ENCODE measurements at places on chromosomes 16 and 17.

GRCh38 chr16:79466111-79466510, 134.4 kb downstream of the MAF start:
- DNase-seq = no peak

DNA sequence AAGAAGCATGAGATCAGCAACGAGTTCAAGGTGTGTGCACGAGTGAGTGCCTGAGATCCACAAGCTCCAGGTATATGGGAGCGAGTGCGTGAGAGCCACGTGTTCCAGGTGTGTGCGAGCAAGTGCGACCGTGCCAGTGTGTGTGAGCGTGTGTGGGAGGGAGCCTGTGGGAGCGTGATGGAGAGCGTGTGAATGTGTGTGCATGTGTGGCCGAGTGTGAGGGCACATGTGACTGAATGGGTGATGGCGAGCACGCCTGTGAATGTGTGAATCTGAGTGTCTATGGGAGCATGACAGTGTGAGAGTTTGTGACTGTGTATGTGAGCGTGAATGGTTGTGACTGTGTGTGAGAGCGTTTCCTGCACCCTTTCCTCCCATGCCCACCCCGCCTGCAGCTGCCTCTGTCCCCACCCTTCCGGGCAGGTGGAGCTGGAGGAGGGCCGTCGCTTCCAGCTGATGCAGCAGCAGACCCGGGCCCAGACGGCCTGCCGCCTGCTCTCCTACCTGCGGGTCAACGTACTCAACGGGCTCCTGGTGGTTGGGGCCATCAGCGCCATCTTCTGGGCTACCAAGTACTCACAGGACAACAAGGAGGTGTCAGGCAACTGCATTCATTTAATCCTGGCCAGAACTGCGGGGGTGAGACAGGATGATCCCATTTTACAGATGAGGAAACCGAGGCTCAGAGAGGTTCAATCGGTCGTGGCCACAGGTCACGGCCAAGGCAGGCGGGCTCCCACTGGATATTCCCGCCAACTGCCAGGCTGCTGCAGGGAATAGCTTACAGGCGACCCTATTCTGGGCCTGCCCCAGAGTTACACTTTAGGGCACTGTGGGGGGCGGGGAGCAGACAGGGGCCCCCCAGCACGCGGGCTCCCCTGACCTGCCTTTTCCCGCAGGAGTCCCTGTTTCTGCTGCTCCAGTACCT, 3.7 kb downstream of the TMC8 start:
- no peak for DNase-seq

DNA sequence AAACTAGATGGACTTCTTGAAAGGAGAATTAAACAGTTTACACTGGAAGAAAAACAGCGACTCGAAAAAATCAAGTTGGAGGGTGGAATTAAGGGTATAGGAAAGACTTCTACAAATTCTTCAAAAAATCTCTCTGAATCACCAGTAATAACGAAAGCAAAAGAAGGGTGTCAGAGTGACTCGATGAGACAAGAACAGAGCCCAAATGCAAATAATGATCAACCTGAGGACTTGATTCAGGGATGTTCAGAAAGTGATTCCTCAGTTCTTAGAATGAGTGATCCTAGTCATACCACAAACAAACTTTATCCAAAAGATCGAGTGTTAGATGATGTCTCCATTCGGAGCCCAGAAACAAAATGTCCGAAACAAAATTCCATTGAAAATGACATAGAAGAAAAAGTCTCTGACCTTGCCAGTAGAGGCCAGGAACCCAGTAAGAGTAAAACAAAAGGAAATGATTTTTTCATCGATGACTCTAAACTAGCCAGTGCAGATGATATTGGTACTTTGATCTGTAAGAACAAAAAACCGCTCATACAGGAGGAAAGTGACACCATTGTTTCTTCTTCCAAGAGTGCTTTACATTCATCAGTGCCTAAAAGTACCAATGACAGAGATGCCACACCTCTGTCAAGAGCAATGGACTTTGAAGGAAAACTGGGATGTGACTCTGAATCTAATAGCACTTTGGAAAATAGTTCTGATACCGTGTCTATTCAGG, 85.0 kb downstream of the C17orf58 start:
- no peak for DNase-seq

GRCh38 chr17:49468811-49469385, 26.2 kb upstream of the NGFR start:
- no peak for DNase-seq

- DNase-seq = no peak
Measured at GRCh38 chr16:81130126-81130525, 33.9 kb upstream of the GCSH start.

GRCh38 chr17:4483012-4483840, 15.5 kb upstream of the SPNS2 start:
- no peak for DNase-seq

GRCh38 chr17:1047879-1048470, 51.0 kb downstream of the TIMM22 start:
- DNase-seq = no peak

GRCh38 chr16:5479926-5480325, 382.3 kb upstream of the EEF2KMT start:
- DNase-seq = no peak

- no peak for DNase-seq
Measured at GRCh38 chr17:29682987-29683386, 60.3 kb upstream of the CORO6 start.

GRCh38 chr16:29876594-29877249, 13.7 kb upstream of the CDIPT start:
- DNase-seq = no peak

- no peak for DNase-seq
Measured at GRCh38 chr16:56871172-56871593, 6.2 kb downstream of the SLC12A3 start.

GRCh38 chr16:56736476-56736875, 6.5 kb downstream of the NUP93 start:
- no peak for DNase-seq

DNA sequence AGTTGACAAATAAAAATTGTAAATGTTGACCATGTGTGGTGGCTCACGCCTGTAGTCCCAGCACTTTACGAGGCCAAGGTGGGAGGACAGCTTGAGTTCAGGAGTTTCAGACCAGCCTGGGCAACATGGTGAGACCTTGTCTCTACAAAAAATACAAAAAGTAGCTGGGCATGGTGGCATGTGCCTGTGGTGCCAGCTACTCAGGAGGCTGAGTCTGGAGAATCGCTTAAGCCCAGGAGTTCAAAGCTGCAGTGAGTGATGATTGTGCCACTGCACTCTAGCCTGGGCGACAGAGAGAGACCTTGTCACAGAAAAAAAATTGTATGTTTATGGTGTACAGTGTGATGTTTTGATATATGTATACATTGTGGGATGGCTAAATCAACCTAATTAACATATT, 119.6 kb downstream of the NPIPB5 start:
- DNase-seq = no peak

DNA sequence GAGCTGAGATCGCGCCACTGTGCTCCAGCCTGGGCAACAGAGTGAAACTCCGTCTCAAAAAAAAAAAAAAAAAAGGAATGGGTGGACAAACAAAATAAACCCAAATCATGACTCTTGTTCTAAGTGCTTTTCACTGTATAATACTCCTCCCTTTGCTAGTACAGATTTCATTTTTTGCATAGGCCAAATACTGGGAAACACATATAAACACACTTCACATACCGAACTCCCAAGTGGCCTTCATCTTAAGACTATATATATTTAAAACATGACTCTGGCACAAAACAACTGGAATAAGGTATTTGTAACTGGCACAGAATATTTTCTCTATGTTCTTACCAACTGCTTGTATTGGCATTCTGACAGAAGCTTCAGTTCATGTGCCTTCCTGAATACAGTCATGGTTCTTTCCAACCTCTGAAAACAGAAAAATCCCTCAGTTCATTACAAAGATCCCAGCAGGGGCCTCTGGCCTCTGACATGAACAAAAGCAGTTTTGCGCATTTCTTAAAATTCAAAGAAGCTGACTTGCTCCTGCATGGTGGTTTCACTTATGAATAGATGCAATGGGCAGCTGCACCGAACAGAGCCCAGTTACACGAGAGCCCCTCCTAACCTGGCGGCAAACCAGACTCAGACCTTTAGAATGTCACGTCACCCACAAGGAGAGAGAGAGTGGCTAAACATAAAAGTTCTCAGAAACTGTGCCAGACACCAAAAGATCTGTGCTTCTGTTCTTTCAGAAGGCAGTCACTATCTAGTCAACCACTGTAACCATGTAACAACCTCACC, 19.1 kb upstream of the COPRS start:
- DNase-seq = no peak

- no peak for DNase-seq
Measured at GRCh38 chr17:32485261-32486110, 1.3 kb upstream of the CDK5R1 start.

GRCh38 chr17:73007407-73007806, 85.1 kb downstream of the SLC39A11 start:
- no peak for DNase-seq

GRCh38 chr17:40106760-40107521, 6.6 kb upstream of the NR1D1 start:
- DNase-seq = no peak

DNA sequence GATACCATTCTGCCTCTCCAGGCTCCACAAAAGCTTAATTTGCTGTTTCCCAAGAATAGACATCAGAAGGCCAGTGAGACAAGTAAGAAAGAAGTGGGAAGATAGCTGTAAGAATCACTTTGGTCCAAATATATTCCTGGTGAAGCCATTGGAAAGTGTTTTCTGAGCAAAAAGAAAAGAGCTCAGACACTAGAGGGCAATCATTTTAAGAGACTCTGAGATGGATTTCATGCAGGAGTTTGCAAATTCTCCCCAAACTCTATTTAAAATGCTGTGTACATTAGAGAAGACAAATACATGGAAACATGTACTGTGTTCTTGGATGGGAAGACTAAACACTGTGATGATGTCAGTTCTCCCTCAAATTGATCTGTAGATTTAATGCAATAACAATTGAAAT, 8.0 kb upstream of the SLC6A2 start:
- no peak for DNase-seq

DNA sequence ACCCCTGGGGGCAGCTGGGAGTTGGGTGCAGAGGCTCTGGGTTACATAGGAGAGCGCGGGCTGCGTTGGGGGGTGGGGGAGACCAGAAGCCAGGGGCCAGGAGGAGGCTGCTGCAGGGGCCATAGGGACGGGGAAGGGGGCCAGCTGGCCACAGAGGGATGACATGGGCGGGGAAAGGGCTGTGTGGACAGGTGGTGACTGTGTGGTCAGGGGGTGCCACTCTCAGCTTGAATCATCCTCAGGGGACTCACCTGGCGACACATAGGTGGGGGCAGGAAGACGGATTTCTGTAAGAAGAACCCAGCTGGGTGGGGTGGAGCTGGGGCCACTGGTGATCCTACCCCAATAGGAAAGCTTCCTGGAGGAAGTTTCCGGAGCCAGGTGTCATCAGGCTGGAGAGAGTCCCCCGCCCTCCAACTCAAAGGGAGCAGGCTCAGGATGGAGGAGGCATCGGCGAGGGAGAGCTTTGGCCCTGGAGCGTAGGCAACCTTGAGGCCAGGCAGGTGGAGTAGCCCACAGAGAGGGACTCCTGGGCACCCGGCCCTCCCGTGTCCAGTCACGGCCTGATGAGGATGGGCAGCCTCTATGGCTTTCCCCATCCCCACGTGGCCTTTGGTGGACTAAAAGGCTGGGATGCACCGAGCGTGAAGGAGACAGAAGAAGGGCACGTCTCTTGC, 1.2 kb downstream of the TRPV3 start:
- DNase-seq = no peak

DNA sequence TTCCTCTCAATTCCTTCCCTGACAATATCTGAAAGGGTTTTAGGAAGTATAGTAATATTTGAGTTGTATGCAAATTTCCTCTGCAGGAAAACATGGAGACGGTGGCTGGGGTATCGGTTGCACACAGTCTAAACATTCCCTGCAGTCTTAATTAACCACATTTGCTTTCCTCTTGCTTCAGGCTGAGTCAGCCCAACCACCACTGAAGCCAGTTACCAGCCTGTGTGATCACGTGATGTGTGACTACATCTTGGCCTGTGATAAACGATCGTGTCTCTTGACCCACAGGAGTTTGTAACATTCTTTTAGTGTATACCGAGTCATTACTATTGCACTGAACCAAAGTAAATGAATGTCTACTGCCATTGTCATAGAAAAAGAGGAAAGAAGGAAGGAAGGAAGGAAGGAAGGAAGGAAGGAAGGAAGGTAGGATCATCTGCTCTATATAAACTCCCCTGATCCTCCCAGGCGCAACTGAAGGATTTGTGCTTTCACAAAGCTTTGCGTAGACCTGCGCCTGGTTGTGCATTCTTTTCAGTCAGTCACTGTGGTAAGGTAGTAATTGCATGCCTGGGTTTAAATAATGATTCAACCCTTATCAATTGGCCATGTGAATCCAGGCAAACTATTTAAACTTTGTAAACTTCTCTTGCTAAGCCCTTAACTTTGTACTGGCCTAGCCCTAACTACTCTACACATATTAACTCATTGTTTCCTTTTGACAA, 280.6 kb upstream of the SALL1 start:
- DNase-seq = no peak

GRCh38 chr16:68893710-68894705, 50.7 kb downstream of the TANGO6 start:
- no peak for DNase-seq

DNA sequence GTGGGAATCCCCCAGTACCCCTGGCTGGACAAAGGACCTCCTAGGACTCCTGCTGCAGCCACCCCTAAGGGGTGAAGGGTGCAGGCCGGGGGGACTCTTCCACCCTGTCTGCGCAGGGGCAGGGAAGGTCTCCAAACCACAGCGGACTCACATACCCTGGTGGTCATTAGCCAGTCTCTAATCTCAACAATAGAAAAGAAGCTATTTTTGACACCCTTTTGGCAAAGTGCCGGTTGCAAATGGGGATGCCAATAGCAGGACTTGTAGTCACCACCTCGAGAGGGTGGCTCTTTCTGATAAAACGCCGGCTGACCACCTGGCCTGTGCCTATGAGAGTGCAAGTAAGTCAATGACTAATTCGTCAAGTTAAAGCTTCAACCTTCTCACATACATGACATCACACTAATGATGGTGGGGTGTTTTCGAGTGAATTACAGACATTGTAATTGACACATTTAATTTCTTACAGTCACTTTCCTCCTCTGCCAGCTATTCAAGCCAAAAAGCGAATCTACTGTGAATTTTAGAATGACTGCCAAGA, 23.1 kb upstream of the DNAH17 start:
- no peak for DNase-seq

DNA sequence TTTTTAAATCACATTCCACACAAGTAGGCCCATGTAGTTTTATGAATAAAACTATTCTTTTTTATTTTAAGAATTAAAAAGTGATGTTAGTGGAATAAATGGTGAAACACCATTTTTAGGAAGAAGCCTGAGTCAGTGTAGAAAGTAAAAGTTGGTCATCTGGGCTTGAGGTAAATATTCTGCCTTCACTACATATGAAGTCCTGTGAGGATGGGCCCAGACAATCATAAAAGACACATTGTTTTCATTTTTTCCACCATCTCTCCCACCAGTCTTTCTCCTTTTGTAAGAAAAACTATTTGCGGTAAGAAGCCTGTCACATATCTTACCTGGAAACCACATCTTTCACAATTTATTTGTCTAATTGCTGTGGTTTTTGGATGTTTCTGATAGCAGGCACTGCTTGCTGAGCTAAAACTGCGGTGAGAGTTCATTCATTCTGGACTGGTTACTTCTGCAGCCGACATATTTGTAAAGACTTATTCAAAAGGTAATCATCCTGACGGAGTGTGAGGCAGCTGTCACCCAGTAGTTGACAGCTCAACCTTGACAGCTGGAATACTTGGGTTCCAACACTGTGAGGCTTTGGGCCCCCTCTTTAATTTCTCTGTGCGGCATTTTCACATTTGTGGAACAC, 10.6 kb upstream of the RFFL start:
- no peak for DNase-seq

All from cerebellar nuclear complex (tissue), 1 donor.